HFFc6 (cell line): ENCODE measurements at places on chromosomes 3 and 15. TPM values are rescaled to one million over a fixed set of nuclear protein-coding genes. Genes with fewer than 3 reads are reported as not detected.

DNA sequence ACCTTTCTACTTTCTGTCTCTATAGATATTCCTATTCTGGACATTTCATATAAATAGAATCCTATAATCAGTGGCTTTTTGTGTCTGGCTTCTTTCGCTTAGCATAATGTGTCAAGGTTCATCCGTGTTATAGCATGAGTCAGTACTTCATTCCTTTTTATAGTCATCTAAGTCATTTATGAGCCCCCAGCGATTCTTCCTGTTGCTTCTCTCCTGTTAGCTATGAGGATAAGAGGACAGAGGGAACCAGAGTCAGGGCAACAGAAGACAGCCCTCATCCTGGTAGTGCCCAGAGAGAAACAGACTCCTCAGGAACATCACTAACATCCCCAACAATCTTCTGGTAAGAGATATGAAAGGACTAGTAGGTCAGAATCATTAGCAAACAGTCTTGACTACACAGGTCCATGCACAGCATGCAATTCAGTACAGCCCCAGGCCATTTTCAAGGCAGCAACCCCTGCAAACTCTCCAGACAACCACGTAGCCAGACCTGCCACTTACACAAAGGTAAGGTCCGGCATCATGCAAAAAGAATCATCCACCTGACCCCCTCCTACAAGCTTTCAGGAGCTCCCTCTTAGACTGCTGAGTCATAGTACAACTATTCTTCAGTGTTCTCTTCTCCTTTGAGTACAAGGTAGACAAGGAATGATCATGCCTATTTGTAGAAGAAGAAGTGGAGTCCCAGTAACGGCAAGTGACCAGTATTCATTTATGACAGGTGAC is 91.5 kb downstream of the MYLK start:
- peak; percentile 73 for DNase-seq

- no peak for DNase-seq
Observed at GRCh38 chr3:13236557-13237173, 163.4 kb upstream of the IQSEC1 start.

DNA sequence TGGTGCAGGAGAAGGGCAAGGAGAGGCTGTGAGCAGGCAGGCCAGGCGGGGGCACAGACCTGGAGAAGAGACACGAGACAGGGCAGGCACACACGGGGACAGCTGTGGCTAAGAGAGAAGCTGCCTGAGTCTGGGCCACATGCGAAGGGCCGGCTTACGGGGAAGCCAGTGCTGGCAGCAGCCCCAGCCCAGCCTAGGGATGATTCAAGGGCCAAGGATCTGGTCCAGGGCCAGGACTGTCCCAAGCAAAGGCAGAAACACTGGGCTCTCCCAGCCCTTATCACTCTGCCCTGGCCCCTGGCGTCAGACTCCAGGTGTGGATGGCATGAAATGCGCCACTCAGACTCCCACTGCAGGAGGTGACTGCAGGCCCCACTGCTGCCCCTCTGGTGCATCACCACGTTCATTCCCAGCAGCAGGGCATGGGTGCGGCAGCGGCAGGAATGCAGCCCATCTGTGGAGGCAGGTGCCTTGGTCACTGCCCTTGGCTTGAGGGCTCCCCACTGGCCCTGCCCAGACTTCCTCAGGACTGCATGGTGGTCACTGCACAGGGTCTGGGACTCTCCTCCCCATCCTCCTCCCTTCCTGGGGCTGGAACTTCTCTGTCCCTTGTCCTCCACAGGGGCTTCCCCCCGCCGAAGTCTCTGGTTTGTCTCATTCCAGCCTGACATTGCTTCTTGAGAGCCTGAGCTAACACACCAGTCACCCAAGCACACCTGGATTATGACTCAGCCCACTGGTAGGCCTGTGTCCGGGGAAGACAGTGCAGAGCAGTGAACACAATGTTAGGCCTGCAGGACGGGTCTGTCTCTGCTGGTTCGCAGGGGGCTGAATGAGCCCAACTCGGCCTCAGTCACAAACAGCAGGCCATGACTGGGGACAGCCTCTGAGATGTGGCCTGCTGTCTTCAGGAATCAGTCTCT is 69.3 kb downstream of the TBC1D2B start:
- peak; percentile 82 for DNase-seq

The XCR1 gene
- not detected in 2 replicates for total RNA-seq

- DNase-seq, result no peak
Observed at GRCh38 chr3:39671600-39671999, 137.8 kb upstream of the MYRIP start.

GRCh38 chr15:101348643-101349042 is 53.6 kb upstream of the SNRPA1 start:
- DNase-seq, result no peak

DNA sequence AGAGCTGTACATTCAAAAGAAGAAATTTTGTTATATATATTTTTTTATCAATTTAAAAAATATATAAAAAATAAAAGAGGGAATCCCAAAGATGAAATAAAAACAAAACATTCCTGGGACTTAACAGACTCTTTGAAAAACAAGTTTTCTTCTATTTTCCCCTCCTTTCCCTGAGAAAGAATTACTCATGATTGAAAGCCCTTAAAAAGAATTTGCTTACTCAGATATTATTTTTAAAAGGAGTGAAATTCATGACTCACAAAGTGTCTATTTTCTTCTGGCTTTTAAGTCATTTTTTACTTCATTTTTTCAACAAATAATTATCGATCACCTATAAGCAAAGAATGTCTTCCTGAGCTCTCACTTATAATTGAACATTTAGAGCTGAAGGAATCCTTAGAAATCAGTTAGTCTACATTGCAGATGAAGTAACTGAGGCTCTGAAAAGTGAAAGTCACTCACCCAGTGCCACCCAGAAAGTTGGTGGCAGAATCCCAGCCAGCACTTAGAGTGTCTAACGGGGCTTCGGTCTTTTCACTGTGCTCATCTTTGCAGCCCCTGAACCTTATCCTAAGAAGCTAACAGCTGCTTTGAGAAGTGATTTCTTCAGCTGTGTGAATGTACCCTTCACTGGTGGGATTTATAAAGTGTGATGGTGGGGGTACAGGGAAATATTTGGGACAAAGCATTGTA is 42.5 kb upstream of the NUDT16 start:
- no peak for DNase-seq

GRCh38 chr3:155370764-155371503 is 77.5 kb upstream of the STRIT1 start:
- no peak for DNase-seq

The MIX23 gene
- total RNA-seq, result 30.9 to 32.7 TPM (median 32.2 TPM) in 3 replicates

The CSTA gene
- 0.29 TPM in 2 of 3 replicates, not detected in the other for total RNA-seq

- no peak for DNase-seq
Observed at GRCh38 chr3:6680119-6680806, 180.7 kb upstream of the GRM7 start.

DNA sequence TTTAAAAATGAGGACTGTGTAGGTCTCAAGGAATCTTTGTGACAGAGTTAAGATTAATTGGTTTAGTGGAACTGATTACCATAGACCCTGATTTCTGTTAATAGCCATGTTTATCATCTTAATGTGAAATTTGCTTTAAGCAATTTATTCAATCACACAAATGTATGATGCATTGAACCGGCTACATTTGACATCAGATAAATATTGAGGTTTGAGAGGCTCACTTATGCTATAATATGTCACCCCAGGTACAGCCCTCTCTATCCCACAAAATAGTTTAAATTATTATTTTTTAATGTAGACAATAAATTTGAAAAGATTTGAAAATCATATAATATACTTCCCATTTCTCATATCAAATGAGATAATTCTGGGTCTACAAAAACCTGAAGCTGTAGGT is 413.3 kb downstream of the NAALADL2 start:
- DNase-seq, result no peak

DNA sequence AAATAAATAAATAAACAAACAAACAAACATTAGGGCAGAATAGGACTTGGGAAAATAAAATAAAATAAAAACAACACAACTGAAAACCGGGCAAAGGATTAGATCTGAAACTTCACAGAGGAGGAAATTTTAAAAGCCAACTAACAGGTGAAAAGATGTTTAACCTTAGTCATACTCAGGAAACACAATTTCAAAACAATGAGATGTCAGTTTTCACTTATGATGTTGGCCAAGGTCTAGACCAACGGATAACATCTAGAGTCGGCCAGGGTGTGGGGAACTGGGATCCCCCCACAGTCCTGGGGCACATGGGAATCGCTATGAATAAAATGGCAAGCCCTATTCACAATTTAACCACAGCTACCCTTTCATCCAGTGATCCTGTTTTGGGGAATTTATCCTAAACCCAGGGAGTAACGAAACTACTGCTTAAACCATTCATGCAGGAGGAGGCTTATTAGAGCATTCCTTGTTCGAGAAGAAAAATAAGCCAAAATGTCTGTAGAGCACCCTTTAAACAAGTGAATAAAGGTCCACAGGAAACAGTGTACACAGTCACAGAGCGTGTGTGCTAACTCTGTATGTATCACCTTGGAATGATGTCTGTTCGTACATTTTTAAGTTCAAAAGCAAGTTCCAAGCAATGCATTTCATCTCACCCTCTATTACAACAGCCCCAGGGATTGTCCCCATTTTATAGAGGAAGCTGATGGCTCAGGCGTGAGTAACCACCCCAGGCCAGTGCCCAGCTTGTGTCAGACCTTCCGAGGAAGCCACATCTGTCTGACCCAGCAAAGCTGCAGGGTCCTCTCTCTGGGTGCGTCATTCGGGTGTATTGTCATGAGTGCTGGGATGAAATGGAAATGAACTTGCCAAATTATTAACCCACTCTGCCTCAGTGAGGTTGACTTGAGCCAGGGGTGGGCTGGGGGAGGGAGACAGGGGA is 6.3 kb upstream of the ANPEP start:
- peak; percentile 93 for DNase-seq

DNA sequence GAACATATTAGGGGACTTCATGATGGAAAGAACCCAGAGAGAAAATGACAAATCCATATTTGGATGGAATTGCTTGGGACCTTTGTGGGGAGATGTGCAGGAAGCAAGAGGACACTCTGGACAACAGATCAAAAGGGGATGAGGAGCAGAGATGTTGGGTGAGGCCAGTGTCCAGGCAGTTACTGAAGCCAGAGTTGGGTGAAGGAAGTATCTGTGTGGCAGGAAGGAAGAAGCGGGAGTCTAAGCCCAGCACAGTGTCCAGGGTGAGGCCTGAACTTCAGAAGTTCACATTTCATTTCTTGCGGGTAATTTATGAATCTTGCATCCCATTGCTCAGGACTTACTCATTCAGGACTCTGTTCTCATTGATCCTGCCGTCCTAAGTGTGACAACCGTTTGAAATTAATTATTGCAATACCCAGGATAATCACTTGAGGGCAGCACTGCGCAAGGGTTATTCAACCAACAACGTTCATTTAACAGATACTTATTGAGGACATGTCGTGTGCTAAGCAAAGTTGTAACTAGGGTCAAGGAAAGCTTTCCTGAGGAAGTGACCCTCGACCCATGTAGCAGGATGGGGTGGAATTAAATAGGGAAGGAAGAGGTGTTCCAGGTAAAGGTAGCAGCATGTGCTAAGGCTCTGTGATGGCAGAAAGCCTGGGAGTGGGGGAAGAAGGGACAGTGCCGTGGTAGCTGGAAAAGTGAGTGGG is 61.3 kb upstream of the CMTM8 start:
- peak; percentile 46 for DNase-seq

DNA sequence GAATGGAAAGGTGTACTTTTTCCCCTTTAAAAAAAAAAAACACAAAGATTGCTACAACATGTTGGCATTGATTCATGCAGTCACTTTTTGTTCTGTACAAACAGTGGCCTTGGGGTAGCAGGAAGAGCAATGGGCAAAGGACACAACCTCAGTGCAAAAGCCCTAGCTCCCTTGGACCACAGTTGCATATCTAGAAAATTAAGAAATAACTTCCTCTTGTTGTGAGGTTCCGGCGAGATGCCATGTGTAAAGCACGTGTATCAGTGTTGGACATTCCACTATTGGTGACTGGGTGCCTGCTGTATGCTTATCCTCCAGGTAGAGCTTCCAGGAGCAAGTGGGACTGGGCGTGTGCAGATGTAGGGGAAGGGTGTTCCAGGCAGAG is 164.5 kb downstream of the THSD4 start:
- no peak for DNase-seq

DNA sequence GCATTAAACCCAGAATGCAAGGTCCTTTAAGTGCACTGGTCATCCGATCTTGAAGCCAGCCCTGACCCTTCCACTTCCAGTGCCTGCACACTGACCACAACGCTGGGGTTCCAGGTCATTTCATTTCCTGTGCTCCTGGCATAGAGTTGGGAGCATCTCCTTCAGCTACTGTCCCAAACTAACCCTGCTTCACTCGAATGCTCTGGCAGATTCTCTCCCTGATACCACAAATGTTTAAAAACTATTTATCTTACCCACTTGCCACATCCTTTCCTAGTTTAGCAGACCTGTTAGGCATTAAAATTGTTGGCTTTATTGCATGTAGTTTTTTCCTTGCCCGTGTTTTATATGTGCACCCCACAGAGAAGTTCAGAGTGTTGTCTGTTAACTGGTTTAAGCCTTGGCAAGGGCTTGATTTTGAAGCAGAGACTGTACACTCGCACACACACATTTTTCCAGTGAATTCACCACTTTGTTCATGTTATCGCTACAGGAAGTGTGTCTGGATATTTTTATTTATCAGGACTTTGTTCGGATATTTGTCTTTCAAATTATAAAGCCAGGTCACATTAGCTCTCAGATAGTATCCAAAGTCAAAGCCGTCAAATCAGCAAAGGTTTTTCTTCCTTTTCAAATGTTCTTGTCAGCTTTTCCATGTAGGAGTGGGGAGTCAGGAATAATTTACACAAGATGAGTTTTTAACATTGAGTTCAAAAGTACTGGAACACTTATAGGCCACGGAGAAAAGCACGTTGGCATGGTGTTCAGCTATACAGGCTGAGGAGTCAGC is 77.3 kb downstream of the ABI3BP start:
- no peak for DNase-seq

DNA sequence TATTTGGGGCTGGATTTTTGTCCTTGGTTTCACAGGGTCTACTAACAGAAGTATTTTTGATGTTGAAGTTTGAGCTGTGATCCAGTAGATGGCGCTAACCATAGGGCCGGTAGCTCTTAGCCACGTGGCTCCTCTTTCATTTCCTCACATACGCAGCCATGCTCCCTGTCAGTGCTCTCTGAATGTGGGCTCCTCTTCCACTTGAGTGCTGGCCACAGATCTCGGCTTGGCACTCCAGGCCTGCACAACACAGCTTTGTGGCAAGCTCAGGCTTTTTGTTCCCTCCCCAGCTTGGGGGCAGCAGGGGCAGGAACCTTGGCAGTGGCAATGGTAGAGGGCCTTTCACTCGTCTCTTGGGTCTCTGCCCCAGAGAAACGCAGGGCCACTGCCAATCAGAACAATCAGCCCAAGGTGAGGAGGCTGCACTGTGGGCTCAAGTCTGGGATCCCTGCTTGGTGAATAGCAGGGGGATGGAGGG is 18.6 kb upstream of the DNAAF4 start:
- DNase-seq, result peak; percentile 20

DNA sequence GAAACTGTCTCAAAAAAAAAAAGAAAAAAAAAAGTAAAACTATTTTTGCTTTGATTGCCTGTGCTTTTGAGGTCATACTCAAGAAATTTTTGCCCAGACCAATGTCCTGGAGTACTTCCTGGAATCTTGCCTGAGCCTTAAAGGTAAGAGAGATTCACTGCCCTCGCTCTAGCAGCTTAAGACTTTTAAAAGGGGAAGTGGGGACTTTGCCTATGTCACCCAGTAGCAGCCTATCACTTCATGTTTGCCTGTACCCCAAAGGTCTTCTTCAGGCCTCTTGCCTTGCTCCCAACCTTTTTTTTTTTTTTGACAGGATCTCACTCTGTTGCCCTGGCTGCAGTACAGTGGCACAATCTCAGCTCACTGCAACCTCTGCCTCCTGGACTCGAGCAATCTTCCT is 18.9 kb upstream of the GOLGB1 start:
- no peak for DNase-seq
